Anterior cingulate cortex (tissue), 58 donors: ENCODE measurements at places on chromosomes 7 and 10.

GRCh38 chr7:77648742-77649338, 47.4 kb upstream of the RSBN1L start:
- no peak for DNase-seq

DNA sequence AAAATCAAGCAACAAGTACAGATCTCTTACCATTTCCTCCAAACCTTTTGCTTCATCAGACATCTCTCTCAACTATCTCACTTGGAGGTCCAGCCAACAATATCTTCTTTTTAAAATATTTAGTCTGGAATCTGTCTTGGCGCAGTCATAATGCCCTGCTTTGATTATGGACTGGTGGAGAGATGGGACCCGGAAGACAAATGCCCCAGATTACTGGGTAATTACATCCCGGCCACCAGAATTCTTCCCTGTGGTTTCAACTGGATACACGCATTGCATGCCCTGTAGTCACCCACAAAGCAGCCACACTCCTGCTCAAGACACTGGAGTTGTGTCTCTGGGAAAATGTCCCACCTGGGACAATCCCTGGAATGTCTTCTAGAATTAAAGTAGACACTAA, 65.5 kb downstream of the BPGM start:
- DNase-seq = no peak

GRCh38 chr7:21293771-21294170, 134.1 kb upstream of the SP4 start:
- DNase-seq = no peak

- DNase-seq = no peak
Measured at GRCh38 chr7:155178096-155178495, 108.0 kb downstream of the HTR5A start.

DNA sequence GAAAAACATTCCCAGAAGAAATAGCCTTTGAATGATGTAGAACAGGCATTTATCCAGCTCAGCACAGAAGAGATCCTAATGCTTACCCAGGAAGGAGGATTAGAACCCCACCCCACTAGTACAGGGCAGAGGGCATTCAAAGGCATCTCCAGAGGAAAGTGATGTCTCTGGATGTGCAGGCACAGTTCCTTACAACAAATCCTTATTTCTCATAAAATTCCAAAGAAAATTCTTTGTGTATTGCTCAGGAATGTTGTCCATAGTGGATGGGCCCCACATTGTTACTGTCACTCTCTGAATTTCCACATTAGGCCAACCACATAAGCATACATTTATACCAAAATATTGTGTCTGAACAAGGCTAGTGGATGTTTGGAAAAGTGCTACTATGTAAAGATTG, 243.0 kb downstream of the ADRA2A start:
- DNase-seq = no peak

- DNase-seq = no peak
Measured at GRCh38 chr10:126070476-126071215, 174.3 kb downstream of the FANK1 start.

DNA sequence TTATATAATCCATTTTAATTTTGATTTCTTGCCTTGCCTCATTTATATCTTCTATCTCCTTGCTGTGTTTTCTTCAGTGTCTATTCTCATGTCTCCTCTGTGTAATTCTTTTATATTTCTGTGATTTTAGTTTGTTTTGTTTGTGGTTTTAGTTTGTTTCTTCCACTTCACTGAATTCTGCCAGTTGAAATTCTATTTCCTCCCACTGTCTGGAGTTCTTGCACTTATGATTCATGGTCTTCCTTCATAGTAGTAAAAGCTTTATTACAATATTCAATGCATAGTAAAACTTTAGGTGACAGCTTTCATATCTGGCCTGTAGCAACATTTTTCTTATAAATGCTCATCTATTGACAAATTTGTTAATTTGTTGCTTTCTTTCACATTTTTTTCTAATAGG, 113.3 kb downstream of the MAGI2 start:
- DNase-seq = no peak

GRCh38 chr10:123506455-123506854, 159.7 kb upstream of the GPR26 start:
- no peak for DNase-seq

DNA sequence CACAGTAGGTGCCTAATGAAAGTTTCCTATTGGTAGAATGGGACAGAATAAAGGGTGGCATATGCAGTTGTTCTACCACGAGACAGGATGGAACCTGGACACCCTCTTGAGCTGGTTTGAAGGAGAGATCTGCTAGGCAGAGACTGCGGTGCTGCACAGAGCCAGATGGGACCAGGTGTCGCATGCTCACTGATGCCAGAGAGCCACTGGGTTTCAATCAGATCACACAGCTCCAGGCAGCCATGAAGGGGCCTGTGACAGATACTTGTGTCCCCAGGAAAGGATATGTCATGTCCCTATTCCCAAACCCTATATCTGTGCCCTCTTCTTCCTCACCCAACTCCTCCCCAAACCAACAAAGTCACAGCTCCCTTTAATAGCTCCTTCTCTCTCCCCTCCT, 235.7 kb downstream of the PRPF18 start:
- no peak for DNase-seq

- no peak for DNase-seq
Measured at GRCh38 chr7:5685205-5685604, 96.3 kb downstream of the RNF216 start.

- DNase-seq = no peak
Measured at GRCh38 chr7:30430777-30431176, 47.8 kb downstream of the NOD1 start.

GRCh38 chr10:119316729-119317097, 109.3 kb downstream of the GRK5 start:
- no peak for DNase-seq

- no peak for DNase-seq
Measured at GRCh38 chr10:25766213-25766612, 167.8 kb upstream of the MYO3A start.

- DNase-seq = no peak
Measured at GRCh38 chr10:75910032-75910431, 478.6 kb downstream of the LRMDA start.

GRCh38 chr10:8334631-8335030, 280.1 kb downstream of the GATA3 start:
- DNase-seq = no peak

DNA sequence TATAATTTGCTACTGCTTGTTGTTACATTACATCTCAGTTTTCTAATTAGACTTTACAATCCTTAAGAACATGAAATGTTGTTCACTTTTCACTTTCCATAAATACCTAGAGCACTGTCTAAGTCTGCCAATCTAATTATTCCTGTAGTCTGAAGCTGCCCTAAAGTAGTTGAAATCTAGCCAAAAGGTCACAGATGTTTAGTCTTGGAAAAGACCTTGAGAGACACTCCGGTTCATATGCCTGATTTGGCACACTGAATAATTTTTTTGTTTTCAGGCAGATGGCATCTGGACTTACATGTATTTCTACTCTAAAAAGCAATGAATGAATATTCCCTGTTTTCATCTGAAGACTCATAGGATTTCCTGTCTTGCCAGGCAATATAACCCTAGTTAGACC, 359.1 kb downstream of the ANKRD7 start:
- no peak for DNase-seq

GRCh38 chr10:60490013-60490412, 100.3 kb upstream of the ANK3 start:
- DNase-seq = no peak

DNA sequence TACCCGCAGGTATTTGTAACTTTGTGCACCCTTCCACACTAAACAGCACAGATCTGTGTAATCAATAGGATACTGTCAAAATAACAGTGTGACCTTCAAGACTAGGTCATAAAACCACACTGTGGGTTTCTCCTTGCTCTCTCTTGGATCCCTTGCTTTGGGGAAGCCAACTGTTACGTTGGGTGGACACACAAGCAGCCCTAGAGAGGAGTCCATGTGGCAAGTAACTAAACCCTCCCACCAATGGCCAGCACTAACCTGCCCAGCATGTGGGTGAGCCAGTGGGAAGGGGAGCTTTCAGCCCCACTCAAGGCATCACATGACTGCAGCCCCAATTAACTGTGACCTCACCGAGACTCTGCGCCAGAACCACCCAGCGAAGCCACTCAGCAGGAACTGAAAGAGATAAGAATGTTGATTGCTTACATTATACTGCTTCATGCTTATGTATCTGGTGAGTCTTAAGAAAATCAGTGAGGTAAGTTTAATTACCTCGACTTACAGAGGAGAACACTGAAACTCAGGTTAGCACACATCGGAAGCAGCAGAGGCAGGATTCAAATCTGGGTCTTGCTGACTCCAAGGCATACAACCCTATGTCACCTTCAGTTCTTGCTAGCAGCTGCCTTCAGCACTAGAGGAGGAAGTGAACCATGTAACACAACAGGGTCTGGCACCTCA, 9.4 kb upstream of the ZC3HAV1 start:
- DNase-seq = no peak

DNA sequence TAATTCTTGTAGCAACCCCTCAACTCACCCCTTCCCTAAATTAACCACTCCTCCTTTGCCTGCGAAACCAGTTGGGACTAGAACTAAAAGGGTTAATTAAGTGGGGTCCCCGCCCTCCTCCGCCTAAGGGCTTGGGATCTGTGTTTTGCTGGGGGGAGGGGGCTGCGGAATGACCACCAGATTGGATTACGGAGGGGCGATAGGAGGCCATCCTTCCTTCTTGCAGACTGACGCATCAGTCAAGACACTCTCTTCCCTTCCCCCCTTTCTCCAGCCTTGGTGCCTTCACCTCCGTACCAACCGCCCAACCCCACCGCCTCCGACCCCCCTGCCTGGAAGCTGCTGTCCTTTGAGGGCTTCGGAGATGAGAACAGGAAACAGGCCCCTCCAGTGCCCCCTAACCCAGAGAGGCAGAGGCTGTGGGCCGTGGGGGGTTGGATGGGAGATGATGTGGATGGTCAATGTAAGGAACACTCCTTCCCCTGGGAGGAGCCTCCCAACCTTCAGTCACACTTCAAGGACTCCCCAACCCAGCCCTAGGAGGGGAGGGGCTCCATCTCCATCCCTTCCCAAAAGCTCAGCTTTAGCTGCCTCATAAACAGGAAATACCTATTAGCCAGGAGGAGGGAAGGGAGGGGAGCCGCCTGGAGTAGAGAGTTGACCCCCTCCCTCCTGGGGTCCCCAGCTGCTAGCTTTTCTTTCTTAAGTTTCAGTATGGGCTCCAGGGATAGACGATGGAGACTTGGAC, 997 bp upstream of the LDB1 start:
- no peak for DNase-seq

DNA sequence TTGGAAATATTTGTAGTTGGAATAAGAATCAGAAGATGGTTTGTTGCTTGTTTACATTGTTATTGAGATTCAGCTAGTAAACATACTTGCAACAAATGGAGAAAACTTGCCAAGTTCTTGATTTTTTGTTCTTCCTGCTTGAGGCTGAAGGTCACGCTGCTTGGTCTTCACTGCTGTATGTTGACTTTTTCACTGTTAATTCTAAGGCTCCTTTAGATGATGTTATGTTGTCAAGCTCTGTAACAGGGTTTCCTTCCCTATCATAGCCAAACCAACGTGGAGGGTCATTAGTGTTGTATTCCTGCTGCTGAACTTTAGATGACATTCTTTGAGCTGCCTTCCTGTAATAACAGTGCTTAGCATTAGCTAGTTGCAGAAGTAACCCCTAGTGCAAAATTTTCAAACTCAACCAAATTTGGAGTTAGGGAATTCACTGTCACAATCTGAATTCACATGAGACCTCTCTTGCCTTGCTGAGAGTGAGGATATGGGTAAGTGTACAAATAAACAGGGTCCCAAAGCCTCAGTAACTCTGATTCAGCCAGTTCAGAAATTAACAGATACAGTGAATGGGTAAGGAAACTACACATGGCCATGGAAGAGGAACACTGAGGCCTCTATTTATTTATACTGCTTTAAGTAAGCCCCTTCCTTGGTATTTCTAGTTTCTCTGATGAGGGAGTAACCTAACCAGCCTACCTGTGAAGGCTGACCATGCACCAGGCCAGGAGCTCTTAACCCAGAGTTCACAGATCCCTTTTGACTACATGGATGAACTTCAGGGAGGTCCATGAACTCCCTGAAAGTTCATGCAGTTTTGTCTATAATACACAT, 64.6 kb downstream of the FAM185A start:
- no peak for DNase-seq

DNA sequence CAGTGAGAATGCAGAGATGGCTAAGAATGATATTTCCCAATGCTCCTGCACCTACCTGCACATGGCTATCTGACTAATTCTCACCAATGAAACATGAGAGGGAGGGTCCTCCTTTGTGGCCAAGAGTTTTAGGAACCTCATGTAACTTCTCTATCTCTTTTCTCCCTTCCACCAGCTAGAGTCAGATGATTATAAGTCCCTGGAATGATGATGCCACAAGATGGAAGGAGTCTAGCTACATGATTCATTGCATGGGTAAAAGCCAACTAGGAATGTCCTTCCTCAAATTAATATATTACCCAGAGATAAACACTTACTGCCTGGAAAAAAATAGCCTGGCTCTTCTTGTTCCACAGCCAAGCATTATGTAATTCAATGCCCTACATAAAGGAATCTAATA, 55.1 kb upstream of the AASS start:
- DNase-seq = no peak

DNA sequence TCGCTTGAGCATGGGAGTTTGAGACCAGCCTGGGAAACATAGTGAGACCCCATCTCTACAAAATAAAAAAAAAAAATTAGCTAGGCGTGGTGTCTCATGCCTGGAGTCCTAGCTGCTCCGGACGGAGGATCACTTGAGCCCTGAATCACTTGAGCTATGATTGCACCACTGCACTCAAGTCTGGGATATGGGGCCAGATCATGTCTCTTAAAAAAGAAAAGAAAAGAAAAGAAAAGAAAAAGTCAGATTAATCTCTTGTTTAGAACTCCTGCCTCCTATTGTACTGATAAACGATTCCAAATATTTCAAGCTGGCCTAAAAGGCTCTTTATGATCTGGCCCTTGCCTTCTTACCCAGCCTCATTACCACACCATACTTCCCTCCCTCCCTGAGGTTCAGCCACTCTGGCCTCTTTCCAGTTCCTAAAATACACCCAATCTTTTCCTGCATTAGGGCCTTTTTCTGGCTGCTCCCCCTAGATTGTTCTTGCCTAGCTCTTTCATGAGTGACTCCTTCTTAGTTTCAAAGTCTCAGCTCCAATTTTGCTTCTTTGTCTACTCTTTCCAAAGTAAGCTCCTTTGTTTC, 41.7 kb downstream of the VCL start:
- DNase-seq = no peak

GRCh38 chr10:119670717-119671116, 19.5 kb downstream of the BAG3 start:
- DNase-seq = no peak

GRCh38 chr10:109823196-109823595, 100.1 kb downstream of the XPNPEP1 start:
- DNase-seq = no peak

GRCh38 chr10:21531164-21531563, 2.9 kb upstream of the MLLT10 start:
- DNase-seq = no peak

DNA sequence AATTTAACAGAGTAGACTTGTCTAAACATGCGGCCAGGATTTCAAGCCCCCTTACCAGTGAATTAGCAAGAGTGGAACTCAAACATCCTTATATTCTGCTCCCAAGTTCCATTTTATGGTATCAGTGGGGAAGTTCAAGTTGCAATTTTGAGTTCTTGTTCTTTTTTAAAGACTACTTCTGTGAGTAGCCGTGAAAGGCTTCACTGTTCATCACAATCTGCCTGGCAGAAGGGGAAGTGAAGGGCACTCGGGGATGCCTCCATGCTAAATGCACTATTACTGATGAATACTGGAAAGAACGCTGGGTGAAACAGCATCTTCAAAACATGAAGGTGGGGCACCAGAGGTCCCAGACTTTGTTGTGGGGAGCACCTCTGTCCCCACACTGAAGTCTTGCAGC, 22.4 kb upstream of the FGL2 start:
- no peak for DNase-seq
